Fibroblast of skin of right biceps (primary cell): ENCODE measurements at places on chromosomes 4 and X.

DNA sequence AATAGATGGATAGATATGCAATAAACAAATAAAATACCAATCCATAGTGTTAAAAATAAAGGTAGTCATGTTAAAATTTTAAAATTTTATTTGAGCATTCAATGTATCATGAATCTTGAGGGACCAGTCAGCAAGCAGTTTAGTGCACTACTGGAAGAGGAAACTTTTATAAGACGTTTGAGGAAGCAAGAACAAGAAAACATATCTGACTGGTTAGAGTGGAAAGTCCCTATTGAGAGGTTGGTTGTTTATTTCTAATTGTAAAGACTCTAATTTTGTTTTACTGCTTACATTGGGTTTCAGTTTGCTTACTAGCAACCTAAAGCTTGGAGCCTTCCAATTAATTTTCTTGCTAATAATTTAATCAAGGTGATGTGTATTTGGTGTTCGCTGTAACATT lies 786.2 kb downstream of the RAB28 start:
- no peak for DNase-seq

GRCh38 chr4:52051213-52051614 lies at the start of gene SPATA18:
Gene SPATA18, plus strand, starts transcription at chr4:52051304. Its CDS starts 401 bp downstream, at chr4:52051705.
- peak; percentile 7 for DNase-seq

GRCh38 chr4:110961066-110961465 lies 338.2 kb upstream of the PITX2 start:
- no peak for DNase-seq

GRCh38 chr4:99504804-99505502 lies 5.9 kb upstream of the C4orf17 start:
- no peak for DNase-seq

GRCh38 chrX:111837197-111837596 lies 38.8 kb upstream of the TRPC5OS start:
- DNase-seq, result no peak

- DNase-seq, result no peak
Observed at GRCh38 chrX:17403189-17403691, 28.2 kb downstream of the NHS start.

- DNase-seq, result no peak
Observed at GRCh38 chr4:62618042-62618441, 1417.9 kb downstream of the ADGRL3 start.
